ENCODE measurements at places on chromosomes 1 and 21.

GRCh38 chr1:210123924-210124589 lies 108.5 kb upstream of the SERTAD4 start:
- DNase-seq = no peak

DNA sequence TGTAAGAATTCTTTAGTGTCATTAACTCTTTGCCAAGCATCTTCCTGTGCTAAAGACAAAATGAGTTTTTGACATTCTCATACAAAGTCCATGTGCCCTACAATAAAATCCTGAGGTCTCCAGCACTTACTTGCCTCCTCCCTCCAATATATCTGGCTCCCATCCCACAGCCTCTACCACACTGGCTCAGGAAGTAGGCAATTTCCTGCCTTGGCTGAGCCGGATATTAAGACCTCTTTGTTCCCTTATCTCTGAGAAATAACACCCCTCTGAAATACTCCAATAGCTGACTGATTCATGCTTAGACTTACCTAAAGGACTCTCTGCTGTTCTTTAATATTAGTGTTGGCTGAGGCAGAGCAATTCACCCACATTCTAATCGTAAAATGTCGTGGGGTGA lies 37.6 kb upstream of the GORAB start:
- peak; percentile 52 for DNase-seq

DNA sequence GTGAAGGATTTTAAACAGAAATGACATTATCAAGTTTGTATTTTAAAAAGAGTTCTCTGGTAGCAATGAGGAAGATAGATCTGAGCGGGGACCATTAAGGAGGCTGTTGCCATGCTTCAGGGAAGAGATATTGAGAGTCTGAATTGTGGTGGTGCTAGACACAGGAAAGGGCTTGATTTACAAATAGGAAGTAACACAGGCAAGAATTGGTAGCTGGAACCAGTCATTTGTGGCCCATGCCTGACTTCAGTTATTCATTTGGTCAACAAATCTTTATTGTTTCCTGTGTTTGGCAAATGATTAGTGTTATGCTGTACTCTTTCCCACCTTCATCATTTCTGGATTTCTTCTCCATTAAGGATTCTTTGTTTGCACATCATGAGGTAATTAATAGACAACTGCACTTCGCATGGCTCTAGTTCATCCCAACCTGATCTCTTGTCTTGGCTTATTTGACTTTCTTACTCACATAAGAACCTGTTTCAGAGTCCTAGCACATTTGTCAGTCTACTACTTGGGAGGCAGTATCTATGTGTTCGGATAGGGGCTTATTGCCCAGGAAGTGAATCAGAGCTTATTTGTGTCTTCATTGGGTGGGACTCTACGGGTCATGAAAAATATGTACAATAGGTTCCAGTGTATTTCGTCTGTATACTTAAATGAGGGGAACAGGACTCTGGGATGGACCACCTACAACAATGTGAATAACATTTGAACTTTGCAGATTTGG lies 32.3 kb downstream of the EEIG2 start:
- no peak for DNase-seq

DNA sequence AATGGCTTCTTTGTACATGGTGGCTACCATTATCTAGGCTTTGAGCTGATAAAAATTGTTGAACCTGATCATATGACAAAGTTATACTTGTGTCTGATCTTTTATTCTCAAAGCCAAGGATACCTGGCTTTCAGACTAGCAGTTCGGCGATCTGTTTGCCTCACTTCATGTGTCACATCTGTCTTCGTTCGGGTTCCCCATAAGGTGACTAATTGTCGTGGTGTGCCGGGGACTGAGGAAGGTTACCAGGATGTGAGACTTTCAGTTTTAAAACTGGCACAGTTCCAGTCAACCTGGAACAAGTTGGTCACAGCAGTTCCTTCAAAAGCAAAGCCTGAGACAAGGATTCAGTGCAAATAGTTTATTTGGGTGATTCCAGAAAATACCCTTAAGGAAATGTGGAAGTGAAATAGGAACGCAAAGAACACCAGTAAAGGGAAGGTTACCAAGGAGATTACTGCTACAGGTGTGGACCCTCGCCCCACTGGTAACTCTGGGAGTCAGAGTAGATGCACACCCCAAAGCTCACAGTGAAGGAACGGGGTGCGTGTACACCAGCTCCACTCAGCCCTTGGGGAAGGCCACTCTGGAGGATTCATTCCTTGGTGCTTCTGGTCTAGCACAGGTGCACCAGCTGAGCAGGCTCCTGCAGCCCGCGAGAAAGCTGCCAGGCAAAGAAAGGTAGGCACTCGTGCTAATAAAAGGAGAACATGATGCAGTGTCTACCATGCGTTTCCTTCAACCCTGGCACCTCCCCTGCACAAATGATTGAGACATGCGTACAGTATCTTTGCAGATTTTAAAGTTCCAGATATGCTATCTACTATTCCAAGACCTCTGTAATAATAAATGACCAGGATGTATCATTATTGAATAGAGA lies 69.0 kb downstream of the VWA5B1 start:
- no peak for DNase-seq

GRCh38 chr1:210330279-210330866 lies 1.7 kb downstream of the HHAT start:
- no peak for DNase-seq
